ENCODE measurements at places on chromosomes 13 and 19.
A peak's percentile ranks its signal among the peaks of the same experiment; 100 is the strongest.

- no peak for DNase-seq
These were observed 15.2 kb downstream of the CCNA1 start for GRCh38 chr13:36447501-36447900.

GRCh38 chr19:42313096-42313839 lies at the start of gene TMEM145:
TMEM145 (plus strand) TSS chr19:42313309; CDS start chr19:42313377, 68 bp downstream.
- no peak for DNase-seq

DNA sequence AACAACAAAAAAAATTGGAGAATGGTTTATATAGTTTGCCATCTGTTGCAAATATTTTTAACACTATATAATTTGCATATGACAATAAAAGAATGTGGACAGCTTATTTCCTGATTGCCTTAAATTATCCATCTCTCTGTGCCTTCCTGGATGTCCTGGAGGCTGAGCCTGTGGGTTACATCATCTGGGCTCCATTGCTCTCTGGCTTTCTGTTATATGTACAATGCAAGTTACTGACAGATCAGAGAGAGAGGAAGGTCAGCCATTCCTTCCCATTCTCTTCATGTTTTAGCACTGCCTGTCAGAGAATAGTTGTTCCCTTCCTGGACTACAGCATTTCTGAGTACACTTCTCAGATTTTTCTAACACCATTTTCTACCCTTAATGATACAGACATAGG lies 758.3 kb upstream of the PCDH20 start:
- DNase-seq, result no peak

DNA sequence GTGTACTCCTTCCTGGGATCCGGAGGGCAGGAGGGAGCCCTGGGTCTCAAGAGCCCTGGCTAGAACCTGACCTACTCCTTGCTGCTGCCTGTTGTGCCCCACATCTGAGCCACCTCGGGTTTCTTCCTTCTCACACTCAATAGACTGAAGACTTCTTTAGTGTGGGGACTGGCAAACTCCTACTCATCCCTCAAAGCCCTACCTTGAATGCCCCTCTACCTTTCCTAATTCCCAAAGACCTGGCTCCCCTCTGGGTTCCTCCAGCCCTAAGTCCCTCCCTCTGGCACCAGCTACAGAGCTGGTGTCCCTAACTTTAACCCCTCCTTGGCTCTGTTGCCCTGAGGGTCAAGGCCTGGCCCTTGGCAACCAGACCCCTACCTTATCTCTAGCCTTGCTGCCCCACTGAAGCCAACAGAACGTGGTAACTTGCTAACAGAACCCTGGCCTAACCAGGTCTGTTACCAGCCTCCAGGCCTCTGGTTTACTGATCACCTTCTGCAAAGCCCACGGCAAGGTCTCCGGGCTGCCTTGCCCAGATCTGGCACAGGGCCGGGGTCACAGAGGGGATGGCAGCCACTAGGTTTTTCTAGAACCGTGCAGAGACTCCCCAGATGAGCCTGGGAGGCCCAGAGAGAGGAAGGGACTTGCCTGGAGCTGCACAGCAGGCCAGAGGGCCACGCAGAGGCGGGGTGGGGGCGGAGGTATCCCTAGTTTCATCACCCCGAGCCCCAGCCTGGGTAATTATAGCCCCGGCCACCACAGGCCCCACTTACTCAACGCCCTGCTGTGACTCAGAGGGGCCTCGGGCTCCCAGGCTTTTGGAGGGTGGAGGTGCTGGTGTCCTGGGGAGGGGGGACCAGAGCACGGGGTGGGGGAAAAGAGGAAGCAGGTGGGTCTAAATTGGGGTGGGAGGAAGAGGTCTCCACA lies 15.3 kb downstream of the ZBTB7A start:
- no peak for DNase-seq

- DNase-seq, result no peak
These were observed 27.4 kb downstream of the FCGBP start for GRCh38 chr19:39906820-39907611.

GRCh38 chr13:30153545-30154426 lies 153.6 kb downstream of the KATNAL1 start:
- DNase-seq, result no peak

DNA sequence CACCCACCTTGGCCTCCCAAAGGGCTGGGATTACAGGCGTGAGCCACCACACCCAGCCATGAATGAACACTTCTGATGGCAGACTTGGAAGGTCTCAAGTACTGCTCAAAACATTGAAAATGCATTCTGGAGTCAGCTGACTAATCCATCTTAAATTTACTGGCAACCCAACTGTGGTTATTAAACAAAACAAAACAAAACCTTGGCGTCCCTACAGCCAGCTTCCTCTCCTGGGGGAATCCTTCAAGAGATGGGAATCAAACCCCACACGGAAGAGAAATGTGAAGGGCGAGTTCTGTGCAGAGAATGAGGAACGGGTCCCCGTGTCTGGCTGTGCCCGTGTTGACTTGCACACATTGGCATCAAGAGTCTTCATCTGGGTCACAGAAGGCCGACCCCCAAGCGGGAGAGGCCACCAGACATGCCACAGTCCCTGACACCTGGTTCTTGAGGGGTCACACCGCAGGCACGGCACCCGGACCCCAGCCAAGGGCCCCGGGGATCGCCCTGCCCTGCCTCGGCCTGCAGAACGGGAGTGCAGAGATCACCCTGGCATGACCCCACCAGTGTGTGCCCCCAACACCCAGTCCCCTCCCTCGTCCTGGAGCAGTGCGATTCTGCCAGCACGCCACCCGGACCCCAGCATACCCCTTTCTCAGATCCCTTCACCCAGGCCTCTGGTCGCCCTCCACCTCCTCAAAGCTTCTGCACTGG lies 3.2 kb downstream of the MAP2K2 start:
- no peak for DNase-seq

DNA sequence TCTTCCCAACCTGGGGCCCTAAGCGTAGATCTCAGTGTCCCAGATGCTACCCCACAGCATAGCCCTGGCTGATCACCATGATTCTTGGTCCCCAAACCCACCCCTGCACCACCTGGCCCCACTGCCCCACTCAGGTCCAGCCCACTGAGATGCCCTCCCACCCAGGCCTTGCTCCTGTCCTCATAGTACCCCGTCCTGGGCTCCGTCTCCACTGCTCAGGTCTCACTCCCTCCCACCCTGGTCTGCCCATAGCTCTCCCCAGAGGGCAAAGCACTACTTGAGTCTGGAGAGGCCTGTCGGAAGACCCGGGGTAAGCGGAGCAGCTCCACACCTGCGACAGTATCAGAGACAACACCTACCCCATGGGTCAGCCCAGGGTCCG lies 35.8 kb upstream of the ISYNA1 start:
- no peak for DNase-seq

DNA sequence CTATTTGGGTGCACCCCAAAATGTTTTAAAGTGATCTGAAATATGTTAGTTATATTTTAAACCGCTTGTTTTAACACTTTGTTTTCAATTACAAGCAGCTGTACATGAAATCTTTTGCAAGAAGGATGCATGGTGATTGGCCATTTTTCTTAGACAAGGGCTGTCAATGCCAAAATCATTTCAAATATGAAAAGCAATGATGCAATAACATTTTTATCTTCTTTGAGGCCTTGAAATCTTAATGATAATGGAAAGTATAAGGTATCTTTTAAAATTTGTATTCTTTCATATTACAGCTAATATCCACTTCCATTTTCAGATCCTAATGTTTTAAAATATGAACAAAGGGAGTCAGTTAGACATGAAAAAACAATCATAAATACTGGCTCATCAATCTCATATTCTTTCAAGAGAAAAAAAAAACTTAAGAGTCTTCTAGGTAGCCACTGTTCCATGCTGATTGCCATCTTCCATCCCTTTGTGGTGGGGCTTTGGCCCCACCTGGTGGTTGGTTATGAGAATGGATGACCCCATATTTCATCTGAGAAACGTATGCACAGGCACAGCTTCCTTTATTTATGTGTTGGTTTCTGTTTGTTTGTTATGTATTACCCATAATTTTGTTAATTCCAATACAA lies 330.3 kb upstream of the MIR17HG start:
- DNase-seq, result peak; percentile 74

DNA sequence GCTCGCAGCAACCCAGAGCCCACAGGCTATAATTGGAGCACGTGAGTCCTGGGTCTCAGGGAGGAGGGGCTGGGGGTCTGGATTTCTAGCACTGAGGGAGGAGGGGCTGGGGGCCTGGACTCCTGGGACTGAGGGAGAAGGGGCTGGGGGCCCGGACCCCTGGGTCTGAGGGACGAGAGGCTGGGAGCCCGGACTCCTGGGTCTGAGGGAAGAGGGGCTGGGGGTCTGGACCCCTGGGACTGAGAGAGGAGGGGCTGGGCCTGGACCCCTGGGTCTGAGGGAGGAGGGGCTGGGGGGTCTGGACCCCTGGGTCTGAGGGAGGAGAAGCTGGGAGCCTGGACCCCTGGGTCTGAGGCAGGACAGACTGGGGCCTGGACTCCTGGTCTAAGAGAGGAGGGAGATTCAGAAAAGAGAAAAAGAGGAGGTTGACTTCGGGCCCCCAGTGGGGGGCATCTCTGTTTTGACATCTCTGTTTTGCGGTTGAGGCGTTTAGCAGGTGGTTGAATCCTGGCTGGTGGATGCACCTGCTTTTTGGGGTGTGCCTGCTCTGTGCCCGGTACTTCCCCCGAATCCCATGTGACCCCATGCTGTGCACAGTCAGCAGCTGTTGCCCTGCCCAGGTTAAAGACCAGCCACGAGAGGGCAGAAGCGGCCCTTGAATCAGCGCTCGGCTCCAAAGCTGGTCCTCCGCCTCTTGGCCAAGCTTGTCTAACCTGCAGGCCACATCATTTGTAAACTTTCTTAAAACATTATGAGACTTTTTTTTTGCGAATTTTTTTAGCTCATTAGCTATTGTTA lies 10.5 kb downstream of the PVR start:
- no peak for DNase-seq

DNA sequence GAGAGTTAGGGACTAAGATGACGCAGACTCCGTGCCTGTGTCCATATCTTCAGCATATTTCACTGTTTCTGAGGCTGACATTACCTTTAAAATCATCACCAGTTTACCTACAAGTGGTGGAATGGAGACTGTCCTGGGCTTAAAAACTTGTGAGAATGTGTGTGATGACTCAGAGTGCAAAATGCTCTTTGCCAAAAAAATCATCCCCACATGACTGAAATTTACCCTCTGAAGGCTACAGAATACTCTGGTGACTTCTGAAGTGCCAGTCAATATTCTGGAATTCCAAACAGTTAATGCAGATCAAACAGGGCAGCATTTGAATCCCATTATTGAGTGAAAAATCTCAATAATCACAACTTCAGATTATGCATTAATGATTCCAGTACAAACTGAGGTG lies 901.4 kb downstream of the EFNB2 start:
- no peak for DNase-seq

DNA sequence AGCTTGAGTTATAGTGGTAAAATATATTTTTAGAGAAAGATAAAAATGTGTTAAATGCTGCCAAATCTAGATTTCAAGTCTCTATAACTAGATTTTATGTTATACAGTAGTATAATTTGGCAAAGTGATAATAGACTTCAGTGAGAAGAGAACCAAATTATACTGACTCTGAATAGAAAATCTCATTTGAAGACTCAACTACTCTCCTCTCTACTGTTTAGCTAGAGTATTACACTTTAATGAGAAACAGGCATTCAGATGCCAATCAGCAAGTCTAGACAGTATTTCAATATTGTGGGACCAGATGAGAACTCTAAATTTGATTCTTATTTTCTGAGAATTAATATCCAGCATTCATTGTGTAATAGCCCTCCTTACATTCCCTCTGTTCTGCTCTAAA lies 311.2 kb downstream of the SLITRK5 start:
- no peak for DNase-seq

DNA sequence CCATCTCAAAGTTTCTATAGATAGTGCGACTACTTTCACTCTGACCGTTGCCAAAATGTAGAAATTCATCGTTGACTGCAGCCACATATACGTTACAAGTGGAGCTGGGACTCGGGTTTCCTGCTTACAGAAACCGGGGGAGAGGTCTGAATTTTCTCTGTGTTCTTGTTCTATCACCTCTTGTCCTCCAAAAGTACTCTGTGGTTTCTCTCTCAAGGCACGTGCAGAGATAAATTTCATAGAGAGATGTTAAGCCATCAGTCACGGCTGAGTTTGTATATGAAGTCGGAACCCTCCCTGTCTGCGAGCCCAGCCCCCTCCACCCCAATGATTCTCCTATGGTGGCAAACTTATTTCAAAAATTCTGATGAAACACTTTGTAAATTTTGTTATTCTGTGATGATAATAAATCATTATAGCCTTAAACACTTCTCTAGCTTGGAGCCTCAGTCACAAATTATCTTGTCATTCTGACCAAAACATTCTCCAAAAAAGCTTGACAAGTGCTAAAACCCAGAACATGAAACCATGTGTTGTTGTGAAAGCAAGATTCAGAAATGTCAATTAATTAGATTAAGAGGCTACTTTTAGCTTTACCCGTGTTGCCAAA lies 87.5 kb downstream of the TSHZ3 start:
- no peak for DNase-seq

DNA sequence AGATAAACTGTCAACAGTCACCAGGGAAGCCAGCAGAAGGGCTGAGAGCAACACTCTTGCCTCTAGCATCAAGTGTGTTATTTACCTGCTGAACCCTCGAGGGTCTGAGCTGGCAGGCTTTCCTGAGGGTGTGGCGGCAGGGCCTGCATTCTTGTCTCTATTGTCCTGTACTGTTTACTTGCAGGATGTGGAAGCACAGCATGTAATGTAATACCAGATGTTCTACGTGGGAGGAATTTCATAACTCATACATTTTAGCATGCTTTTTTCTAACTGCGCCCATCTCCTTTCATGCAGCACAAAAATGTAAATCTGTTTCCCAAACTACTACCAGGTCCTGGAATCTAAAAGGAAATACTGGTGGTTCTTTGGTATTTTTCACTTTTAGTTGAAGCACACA lies 153.1 kb downstream of the RGCC start:
- DNase-seq, result no peak

GRCh38 chr13:36193151-36193855 lies 21.1 kb downstream of the SOHLH2 start:
- DNase-seq, result no peak

GRCh38 chr13:81916461-81916860 lies 1575.5 kb upstream of the SPRY2 start:
- DNase-seq, result no peak

- DNase-seq, result no peak
These were observed 4.6 kb downstream of the CPAMD8 start for GRCh38 chr19:17021793-17022590.

GRCh38 chr19:13207237-13207845 lies 57.1 kb downstream of the IER2 start:
- no peak for DNase-seq

DNA sequence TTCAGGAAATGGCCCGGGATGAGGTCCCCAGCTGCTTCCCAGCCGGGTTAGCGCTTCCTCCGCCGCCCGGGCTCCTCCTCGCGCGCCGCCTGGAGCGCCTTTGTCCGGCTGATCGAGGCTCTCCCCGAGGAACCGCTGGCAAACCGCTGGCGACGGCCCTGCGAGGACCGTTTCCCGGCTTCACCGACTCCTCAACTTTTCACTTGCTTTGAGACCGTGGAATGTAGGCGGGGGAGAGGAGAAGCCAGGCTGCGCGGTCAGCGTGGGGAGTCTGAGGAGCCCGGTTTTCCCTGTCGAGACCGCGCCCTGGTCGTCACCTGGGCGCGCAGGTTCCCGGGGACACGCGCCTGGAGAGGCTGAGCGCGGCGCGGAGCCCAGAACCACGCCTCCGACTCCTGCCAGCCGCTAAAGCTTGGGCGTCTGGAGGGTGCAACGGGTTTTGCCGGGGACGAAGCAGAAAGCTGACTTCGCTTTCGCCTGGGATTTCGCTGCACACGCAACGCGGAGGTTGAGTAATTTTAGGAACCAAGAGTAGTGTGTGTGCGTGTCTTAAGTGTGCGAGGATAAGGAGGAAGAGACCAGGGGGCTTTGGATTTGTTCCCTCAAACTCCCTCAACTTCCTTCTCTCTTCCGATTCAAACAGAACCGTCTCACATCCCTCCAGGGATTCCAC lies 7.3 kb upstream of the DGKH start:
- DNase-seq, result no peak

GRCh38 chr13:112642090-112642460 lies 47.8 kb upstream of the ATP11A start:
- no peak for DNase-seq
